ENCODE measurements at places on chromosomes 11 and 22. TPM values are rescaled to one million over a fixed set of nuclear protein-coding genes. Genes with fewer than 3 reads are reported as not detected.

The NFRKB gene
- 42.3 TPM for polyA plus RNA-seq

DNA sequence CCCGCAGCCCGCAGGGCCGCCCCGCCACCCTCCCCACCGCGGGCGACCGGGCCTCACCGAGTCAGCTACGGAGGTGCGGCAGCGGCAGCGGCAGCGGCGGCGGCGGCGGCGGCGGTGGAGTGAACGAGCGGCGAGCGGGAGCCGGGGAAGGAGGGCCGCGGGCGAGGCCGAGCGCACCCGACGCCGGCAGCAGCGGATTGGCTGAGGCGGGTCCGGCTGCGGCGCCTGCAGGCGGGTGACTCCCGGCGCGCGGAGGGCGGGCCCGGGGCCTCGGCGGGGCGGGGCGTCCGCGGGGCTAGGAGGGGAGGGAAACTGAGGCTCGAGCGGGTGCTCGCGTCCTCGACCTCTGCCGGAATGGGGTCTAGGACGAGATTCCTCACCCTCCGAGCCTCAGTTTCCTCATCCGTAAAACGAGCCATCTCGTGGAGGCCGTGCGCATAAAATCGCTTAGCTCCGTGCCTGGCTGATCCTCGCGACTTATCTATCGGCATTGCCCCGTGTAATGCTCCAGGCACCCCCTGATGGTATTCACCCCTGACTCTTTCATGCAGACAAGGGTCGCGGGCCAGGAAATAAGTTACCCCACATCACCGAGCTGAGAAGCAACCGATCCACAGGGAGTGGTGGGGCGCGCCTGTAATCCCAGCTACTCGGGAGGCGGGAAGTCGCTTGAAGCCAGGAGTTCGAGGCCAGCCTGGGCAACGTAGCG is at the start of gene CPT1A:
Gene CPT1A (minus strand): TSS at position 199 of the 709 bp plus-strand sequence. CDS start 26,442 bp downstream, outside the sequence.
- H3K36me3 ChIP-seq = no peaks in the 10 kb centered on the region
- peak within 1 kb of the TSS; percentile 81 for H3K4me3 ChIP-seq
- H3K27ac ChIP-seq = peak within 1 kb of the TSS; percentile 73
- peak; percentile 81 for DNase-seq
- no peaks in the 10 kb centered on the region for H3K27me3 ChIP-seq
- H3K4me1 ChIP-seq = peaks cover 40% of the 10 kb centered on the region

DNA sequence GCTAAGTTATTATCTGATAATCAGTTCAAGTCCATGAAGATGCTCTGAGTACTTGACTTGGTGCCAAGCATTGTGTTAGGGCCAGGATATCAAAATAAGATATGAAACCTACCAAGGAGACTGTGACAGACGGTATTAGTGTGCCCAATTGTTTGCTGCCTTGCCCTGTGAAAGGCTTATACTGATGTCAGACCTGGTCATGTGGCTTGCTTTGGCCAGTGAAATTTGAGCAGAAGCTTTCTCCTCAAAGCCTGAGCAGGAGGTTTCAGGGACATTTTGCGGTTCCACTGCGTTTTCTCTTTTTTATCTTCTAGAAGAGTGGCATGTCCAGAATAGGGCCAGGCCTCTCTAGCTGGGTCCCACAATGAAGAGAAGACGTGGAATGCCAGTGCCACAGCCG is 15.8 kb upstream of the PKNOX2 start:
- no peaks in the 10 kb centered on the region for H3K36me3 ChIP-seq
- no peak overlapping the region for H3K4me3 ChIP-seq
- H3K4me1 ChIP-seq = no peaks in the 10 kb centered on the region
- no peaks in the 10 kb centered on the region for H3K27me3 ChIP-seq

- peaks cover 37% of the 10 kb centered on the region for H3K36me3 ChIP-seq
- H3K27ac ChIP-seq = peak overlapping the region; percentile 81
- H3K4me1 ChIP-seq = peaks cover 54% of the 10 kb centered on the region
Observed at GRCh38 chr11:2300290-2300935, 1.3 kb downstream of the C11orf21 start.

DNA sequence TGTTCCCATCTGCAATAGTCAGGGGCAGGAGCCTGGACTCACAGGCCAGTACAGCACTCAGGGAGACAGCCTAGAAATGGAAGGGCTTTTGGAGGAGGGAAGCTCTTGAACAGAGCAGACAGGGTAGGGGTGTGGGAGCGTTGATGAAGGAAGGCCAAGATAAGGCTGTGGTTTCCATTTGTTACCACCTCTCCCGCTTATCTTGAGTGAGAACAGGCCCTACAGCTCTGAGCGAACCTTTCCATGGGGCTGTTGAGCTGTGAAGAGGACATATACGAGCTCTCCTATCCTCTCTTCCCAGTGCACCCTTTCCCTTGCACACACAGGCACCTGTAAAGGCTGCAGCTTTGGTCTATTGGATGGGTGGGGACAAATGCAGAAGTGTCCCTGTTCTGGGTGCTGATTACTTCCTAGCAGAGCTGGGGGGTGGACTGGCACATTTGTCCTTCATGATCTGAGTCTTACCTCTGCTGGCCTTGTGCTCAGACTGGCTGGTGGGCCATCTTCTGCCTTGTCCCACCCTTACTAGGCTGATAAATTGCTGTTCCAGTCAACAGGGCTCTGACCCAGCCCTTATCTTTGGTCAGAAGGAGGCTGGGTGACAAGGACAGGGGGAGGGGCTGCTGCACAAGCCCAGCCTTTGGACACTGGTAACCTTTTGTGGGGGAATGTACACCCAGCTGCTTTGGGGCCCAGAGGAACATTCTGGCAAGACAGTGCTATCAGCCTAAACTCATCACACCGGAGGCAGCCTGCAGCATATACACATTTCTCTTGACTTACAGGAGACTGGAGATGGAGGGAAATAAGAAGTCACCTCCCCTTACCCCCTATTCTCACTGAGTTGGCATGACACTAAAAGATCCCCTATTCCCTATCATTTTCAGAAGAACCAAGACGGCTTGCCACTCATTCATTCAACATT is 80.1 kb upstream of the NNMT start:
- H3K4me1 ChIP-seq = peaks cover 19% of the 10 kb centered on the region
- H3K36me3 ChIP-seq = no peaks in the 10 kb centered on the region
- DNase-seq = no peak
- no peak overlapping the region for H3K27ac ChIP-seq
- no peak overlapping the region for H3K4me3 ChIP-seq
- H3K27me3 ChIP-seq = no peaks in the 10 kb centered on the region

DNA sequence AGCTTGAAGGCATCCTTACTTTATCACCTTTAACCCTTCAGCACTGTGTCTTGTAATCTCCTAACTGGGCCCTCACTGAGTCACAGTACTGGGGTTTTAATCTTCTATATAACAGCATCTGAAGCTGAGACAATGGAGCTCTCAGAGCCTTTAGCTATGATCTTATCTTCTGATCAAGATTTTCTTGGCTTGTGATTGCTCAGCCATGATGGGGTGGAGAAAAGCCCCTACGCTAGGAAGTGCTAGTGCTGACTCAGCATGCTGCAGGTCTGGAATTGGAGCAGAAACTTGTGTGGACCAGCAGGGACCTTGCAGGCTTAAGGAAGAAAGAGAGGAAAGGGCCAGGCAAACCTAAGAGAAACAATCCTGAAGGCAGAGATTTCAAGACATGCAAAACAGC is 71.7 kb upstream of the EED start:
- H3K27ac ChIP-seq = no peak overlapping the region
- no peaks in the 10 kb centered on the region for H3K4me1 ChIP-seq
- no peaks in the 10 kb centered on the region for H3K27me3 ChIP-seq
- no peak overlapping the region for H3K4me3 ChIP-seq
- no peaks in the 10 kb centered on the region for H3K36me3 ChIP-seq
